ENCODE measurements at places on chromosomes 6 and 20.

DNA sequence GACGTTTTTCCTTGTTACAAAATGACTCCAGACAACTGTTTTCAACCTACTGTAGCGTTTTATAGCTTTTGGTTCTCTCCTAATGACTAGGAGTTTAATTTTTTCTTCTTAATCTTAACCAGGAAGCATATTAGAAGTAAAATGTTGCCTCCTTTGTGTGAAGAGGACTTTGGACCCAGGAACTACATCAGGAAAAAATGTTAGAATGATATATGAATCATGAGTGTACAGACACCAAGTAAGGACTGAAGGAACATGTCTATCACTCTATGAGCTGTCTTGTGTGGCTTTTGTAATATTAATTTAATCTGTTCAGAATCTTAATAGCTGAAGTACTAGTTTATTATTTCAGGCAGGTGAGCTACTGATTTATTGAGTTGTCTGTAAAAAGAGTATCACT is 71.0 kb upstream of the MARCKS start:
- no peak for DNase-seq

DNA sequence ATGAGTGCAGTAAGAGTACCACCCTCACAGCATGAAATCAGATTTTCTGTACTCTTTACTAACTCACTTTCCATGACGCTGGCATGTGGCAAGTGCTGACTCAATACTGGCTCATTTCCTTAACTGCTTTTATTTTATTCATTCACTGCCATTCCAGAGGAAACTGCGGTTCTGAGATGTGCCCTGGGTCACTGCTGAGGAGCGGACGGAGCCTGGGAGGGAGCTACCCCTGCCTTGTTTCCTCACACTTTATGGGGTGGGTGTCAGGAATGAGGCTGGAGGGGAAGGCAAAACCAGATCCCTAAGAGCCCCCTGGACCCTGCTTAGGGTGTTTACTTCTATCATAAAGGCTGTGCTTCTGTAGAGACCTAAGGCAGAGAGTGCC is 14.4 kb downstream of the NT5E start:
- DNase-seq = peak; percentile 42

DNA sequence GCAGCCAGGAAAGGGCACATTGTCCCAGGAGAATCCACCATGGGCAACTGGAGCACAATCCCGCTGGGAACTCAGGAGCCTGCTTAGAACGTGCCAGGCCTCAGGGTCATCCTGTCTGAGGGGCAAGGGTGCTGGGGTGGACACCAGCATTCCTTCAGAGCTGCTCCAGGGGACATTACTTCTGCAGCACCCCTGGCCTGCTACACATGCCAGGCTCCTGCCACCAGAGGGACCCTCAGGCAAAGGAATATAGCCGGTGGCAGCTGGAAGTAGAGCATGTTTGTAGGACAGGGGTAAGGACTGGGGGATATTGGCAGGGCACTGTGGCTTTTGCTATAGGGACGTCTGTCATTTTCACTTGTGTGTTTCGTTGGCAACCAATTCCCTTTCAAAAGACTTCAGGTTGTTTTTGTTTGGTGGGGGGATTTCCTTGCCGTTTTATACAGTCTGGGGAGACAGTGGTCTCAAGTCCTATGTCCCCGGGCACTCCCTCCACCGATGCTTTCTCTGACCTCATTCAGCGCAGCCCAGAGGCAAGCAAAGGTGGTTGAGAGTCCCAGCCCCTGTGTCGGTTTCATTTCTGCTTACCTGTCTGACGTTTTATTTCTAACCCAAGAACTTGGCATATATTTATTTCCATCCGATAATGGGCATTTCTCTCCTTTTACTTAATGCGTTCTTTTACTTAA is 130.8 kb downstream of the JPH2 start:
- DNase-seq = no peak

DNA sequence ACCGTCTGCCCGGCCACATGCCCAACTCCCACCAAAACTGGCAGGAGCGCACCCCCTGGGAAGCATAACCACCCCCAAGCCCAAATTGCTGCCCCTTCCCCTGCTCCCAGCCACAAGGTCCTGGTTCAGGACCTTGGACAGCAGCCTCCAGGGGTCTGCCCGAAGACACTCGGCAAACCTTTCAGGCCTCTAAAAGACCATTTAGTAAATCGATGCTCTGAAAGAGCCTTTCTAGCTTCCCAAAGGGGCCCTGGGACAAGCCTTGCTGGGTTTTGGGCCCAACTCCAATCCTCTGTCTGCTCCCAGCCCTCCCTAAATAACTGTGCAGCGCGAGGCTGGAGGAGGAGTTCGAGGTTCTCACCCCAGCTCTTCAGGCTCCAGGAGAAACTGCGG is 30.5 kb downstream of the GRM4 start:
- no peak for DNase-seq

DNA sequence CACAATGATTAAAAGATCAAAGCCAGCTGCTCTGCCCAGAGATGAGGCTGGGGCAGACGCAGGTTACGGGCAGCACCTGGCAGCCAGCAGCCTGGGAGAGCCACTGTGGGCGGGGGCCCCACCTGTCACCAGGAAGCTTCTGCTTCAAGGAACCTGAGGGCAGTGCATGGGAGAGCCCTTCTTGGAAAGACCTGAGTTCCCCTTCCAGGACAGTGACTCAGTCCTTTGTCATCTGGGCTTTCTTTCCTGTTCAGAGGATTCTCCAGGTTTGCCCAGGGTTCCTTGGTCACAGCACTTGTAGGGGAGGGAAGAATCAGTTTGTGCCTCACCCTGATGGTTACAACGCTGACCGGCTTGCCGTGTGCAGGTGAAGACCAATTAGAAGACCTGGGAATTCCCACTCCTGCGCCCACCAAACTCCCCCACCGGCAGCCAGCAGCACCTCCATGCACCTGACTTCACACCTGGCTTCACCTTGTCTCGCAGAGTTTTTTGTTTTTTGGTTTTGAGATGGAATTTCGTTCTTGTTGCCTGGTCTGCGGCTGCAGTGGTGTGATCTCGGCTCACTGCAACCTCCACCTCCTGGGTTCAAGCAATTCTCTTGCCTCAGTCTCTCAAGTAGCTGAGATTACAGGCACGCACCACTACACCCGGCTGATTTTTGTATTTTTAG is 2.0 kb downstream of the ZBP1 start:
- no peak for DNase-seq

DNA sequence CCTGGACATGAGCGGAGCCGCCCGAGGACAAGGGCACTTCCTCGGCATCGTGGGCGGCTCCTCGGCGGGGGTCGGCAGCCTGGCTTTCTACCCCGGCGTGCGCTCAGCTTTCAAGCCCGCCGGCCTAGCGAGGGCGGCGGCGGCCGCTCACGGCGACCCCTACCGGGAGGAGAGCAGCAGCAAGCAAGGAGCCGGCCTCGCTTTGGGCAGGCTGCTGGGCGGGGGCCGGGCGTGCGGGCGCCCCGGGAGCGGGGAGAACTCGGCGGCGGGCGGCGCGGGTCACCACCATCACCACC is 6.7 kb downstream of the PRDM13 start:
- DNase-seq = no peak

- no peak for DNase-seq
These were observed 375.5 kb downstream of the PKHD1 start for GRCh38 chr6:51711876-51712275.

GRCh38 chr6:46626976-46627375 is 25.6 kb downstream of the CYP39A1 start:
- DNase-seq = no peak

GRCh38 chr6:91761621-91762020 is 1174.7 kb upstream of the MAP3K7 start:
- DNase-seq = no peak

GRCh38 chr20:4896119-4896702 is 105.1 kb downstream of the SLC23A2 start:
- DNase-seq = no peak

GRCh38 chr6:63477422-63478040 is 94.7 kb upstream of the LOC128125822 start:
- DNase-seq = no peak

DNA sequence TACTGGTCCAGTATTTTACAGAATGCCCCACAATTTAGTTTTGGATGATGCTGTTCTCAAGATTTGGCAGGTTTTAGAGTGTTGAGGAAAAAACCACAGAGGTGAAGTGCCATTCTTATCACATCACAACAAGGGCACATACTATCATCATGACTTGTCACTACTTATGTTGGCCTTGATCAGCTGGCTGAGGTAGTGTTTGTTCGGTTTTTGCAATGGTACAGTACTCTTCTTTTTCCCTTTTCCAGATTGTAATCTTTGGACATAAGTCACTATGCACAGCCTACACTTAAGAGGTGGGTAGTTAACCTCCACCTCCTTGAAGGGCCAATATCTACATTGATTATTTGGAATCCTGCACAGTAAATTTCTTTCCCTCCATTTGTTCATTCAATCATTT is 8.8 kb downstream of the TENT5A start:
- no peak for DNase-seq

GRCh38 chr20:32495217-32495565 is 89.9 kb downstream of the NOL4L start:
- no peak for DNase-seq

DNA sequence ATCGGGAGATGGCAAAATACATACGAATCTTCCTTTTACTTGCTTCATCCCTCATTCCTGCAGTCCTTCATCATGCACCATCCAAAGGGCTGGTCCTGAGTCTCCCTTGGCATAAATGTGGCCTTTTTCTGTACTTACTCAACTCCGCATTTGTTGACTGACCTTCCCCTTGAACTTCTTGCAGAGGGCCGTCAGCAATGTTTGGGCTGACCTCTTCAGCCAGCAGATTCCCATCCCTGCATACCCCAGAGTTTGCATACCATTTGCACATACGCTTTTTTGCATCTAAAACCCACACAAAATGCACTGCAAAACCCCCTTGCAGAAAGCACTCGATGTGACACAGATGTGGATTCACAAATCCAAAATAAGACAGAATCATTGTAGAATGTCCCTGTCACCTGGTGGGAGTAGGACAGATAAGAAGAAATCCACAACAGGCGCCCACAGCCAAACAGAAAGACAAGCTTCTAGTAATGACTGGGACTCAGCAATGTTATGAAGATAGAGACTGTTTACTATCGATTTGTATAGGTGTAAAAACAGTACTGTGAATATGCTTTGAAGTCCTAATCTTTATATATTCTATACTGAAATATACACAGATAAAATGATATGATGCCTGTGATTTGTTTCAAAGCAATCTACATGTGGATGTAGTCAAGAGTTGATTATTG is 45.8 kb downstream of the TBC1D7 start:
- DNase-seq = no peak

DNA sequence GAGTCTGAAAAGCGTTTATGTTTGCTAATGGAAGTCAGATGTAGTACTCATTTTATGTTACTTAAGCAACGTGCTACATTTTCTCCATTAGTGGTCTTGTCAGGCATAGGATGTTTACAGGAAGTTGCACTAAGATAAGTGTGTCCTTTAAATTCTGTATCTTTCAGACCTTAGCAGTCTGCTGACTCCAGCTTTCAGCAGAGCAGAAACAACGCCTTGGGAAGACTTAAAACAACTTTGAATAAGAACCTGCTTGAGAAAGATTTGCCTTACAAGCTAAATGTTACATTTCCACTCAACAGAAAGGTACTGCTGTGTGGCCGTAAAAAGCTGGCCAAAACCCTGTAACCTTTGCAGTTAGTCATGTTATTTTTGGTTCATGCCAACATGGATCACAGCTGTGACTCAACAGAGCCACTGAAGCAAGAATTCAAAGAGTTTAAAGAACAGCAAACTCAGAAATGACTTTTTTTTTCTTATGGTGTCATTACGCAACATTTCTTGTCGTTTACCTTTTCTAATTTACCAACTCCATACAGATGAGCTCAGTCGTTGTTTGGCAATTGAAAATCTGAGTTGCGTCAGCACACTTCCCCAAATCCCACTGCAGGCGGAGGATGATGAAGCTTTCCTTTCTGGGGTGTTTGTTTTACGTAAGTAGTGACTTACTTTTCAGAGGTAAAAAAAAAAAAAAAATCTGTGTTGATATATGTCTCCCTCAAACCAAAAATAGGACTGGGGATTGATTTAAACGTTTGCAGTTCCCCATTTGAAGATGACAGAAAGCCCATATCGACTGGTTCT is 27.9 kb upstream of the BMP6 start:
- no peak for DNase-seq

- DNase-seq = no peak
These were observed 50.5 kb downstream of the SAMD5 start for GRCh38 chr6:147559006-147559405.

DNA sequence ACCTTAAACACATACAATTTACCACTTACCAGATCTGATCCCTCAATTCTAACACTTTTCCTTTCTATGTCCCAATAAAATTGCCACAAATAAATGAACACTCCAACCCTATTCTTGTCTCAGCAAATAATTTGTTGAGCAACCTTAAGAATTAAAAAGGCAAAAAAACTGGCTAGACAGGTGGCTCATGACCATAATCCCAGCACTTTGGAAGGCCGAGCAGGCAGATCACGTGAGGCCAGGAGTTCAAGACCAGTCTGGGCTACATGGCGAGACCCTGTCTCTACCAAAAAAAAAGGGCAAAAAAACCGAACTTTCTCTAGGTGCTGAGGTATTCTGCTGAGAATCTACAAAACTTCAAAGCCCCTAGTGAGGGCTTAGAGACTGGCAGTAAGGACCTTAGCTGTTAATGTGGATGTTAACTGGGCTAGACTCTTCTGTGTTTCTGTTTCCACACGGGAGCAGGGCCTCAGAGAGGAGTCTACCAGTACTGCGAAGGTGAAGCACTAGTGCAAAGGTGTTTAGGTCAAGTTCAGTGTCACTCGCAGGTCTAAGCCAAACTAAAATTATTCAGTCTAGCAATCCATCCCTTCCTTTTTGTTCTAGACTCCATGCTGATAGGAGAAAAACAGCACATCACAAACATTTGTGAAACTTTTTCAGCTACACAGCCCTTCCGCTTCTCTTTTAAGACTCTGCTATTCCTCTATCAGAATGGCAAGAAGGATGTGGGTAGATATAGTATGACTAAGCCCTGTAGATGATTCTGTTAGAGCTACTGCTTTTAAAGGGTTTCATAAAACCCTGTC is 2.6 kb downstream of the FASTKD5 start:
- no peak for DNase-seq
